ENCODE measurements at places on chromosomes 5 and 9.
A peak's percentile ranks its signal among the peaks of the same experiment; 100 is the strongest.

- no peak for DNase-seq
These were observed 16.6 kb upstream of the UNC5A start for GRCh38 chr5:176793736-176794135.

DNA sequence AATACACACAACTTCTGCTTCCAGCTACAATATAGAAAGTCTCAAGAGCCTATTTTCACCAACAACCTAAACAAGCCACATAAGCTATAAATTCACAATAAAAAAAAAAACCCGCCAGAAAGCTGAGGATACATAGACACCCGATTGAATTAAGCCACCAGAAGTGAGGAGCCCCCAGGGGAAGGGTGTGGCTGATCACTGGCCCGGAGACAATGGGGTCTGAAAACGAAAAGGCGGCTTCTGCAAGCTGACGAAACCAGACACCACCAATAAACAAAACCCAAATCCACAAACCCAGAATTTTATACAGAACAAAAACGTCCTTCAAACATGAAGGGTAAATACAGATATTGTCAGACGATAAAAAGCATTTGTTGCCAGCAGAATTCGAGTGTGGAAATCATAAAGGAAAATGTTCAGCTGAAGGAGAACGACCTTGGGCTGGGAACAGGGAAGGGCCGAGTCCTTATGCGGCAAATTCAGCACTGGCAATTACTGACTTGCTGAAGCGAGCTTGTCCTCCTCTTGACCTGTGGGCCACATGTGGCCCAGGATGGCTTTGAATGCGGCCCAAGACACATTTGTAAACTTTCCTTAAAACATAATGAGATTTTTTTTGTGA, 39.6 kb upstream of the CEP72 start:
- DNase-seq = no peak

DNA sequence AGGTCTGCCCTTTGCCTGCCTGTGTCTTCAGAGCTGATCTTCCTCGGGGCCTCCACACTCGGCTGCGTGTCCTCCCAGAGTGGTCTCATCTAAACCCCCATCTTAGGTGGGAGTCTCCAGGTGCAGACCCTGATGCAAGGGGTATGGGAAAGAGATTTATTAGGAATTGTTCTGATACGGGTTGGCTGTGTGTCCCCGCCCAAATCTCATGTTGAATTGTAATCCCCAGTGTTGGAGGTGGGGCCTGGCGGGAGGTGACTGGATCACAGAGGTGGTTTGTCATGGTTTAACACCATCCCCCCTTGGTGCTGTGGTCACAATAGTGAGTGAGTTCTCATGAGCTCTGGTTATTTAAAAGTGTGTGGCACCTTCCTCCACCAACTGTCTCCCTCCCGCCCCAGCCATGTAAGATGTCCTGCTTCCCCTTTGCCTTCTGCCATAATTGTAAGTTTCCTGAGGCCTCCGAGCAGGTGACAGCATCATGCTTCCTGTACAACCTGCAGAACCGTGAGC, 208.4 kb downstream of the AOPEP start:
- no peak for DNase-seq

- DNase-seq = no peak
These were observed 112.0 kb downstream of the RXRA start for GRCh38 chr9:134438195-134438788.

- no peak for DNase-seq
These were observed 6.9 kb upstream of the UBAP1 start for GRCh38 chr9:34171753-34172535.

GRCh38 chr9:5843794-5844471, 11.0 kb upstream of the ERMP1 start:
- peak; percentile 58 for DNase-seq

DNA sequence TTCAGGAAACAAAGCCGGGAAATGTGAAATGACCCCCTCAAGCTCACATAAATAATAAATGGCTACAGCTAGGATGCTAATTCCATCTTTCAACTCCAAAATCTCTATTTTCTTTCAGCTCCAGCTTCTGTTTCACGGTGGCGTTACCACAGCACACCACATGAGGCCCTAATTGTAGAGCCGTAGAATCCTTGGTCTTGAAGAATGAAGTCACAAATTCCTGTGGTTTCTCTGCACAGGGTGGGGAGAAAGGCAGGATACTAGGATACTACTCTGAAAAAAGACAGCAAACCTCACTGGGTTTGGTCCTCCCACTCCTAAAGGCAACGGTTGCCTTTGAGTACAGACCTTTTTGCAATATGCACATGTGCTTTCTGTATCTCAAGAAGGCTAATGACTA, 13.9 kb upstream of the RARS1 start:
- no peak for DNase-seq

- no peak for DNase-seq
These were observed 511.7 kb downstream of the NR2F1-AS1 start for GRCh38 chr5:93069276-93069675.
